Thymus (tissue), 14 donors: ENCODE measurements at places on chromosomes 7 and 10.

DNA sequence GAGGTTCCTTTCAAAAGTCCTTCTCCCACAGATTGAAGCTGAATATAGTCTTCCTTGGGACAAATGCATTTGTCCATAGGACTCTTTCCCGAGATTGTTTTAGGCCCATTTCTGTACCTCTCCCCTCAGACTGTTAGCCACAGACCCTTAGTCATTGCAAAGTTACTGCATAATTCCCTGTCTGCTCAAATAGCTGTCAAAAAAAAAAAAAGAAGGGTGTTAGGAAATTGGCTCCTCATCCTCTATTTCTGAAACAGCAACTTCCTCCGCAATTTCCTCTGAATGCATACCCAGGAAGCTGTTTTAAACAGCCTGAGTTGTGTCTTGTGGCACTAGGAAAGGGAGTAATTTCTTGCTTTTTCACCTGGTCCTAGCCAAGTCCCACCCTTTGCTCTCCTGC, 5.4 kb downstream of the LRRC4 start:
- no peak for DNase-seq

GRCh38 chr7:102220960-102221800, 65.5 kb upstream of the SH2B2 start:
- no peak for DNase-seq

DNA sequence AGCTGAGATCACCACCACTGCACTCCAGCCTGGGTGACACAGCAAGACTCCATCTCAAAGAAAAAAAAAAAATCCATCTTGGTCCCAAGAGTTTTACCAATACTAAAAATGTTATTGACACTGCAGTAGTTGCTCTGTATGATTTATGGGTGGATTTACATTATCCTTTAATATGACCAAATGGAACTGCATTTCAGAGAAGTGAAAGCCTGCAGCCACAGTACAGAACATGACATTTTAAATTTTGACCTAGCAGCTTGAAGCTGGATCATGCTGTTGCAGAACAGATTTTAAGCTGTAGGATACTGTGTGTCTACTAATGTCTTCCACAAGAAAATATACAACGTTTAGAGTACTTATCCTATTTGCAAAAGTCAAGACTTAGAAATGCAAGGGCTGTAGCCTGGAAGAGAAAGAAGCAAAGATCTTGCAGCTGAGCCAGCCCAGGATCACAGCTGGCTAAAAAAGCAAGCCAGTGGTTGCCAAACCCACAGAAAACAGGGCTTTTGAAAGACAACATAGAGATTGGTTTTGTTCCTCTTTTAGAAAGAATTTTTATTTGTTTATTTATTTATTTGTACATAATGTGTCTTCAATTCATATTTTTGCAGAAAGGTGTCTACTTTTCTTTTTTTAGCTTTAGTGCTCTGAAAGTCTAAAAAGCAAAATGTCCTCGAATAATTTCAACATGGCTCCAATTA, 55.2 kb upstream of the WNT16 start:
- DNase-seq = no peak

GRCh38 chr7:29641651-29642050, 78.0 kb downstream of the PRR15 start:
- DNase-seq = no peak

DNA sequence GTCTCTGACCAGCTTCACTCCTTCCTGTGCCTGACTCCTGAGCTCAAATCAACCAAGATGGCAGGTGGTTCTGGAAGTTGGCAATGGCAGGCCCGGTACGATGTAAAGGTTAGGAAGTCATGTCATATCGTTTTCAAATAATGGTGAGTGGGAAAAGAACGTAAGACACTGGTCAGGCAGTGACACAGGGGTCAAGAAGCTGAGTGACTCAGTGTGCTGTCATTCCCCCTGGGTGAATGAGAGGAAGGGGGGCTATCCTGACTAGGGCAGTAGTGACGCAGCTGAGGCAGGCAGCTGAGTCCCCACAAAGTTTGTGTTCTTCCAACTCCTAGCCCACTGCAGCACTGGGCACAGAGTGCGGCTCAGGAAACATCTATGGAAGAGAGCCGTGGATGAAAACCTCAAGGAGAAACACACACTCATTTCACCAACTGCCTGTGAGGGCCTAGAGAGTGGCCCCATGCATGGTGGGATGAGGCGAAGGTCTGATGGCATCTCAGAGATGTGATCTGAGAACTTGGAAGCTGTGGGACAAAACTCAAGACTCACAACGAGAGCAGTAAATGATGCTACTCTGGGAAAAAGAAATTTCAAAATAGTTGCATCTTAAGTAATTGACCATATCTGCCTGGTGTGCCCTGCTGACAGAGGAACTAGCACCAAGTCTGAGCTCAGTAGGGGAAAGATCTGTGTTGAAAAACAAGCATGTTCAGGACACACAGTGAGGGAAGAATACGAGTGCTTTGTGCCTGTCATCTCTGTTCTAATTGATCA, 23.2 kb downstream of the CREB3L2 start:
- DNase-seq = no peak
